ENCODE measurements at places on chromosomes 2 and 18.

DNA sequence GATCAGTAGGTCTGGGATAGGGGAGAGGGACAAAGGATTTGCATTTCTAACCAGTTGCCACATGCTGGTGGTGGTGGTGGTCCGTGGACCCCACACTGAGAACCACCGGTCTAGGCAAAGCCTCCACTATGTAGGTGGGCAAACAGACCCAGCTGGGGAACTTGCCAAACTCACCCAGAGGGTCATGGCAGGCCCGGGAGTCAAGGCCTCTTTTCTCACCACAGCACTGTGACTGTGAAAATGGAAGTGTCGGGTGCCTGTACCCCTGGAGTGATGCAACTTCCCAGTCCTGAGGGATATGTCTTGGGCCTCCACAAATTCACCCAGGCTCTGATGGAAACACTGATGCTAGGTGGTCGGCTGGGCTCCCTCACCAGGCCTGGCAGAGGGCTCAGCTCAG, 101.2 kb upstream of the SMAD2 start:
- DNase-seq: no peak

- no peak for DNase-seq
These were observed 232.6 kb upstream of the SKOR2 start for GRCh38 chr18:47484068-47484467.

DNA sequence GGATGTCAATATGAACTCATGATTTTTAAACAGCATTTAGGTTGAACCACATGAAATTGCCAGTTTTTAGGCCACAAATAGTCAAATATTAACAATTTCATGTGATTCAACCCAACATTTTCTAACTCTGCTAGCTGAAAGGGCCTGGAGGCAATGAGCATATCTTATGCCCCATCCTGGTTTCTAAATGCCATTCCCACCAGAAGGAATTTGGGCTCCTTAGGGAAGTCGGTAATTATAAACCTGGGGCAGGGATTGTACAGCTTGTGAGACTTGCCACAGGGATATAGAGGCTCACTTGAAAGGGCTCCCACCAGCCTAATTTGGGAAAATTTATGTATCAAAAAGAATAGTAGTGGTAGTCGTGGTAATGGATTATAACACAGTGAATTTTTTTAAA, 178.4 kb upstream of the ALPP start:
- no peak for DNase-seq

- DNase-seq: no peak
These were observed 9.2 kb upstream of the CNRIP1 start for GRCh38 chr2:68328901-68329300.

- no peak for DNase-seq
These were observed 26.5 kb downstream of the BCL2 start for GRCh38 chr18:63292831-63293683.

DNA sequence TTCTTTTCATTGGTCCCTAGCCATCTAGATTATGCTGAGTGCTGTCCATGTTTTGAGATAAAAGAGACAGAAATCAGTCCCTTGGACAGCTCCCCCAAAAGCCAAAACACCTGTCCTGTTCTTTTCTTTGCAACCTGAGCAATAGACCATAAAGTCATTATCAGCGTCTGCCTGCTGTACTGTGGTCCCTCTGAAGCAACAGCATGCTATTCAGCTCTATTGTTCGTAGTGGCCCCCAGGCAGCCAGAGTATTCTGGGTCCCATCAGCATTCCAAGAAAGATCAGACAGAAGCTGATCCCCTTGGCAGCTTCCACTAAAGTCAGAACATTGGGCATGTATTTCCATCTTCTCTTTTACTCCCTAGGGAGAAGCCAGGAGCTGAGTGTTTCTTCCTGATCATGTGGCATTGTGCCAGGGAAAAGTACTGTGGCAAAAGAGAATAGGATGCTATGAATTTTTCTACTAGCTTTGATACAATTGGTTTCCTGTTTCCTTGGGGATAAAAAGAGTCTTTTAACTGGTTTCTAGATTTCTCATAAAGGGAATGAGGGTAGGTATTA, 33.6 kb upstream of the ZSWIM2 start:
- no peak for DNase-seq

GRCh38 chr2:10846110-10846861, 33.7 kb upstream of the PDIA6 start:
- DNase-seq: no peak

- no peak for DNase-seq
These were observed 55.1 kb downstream of the TGFA start for GRCh38 chr2:70498528-70498927.

DNA sequence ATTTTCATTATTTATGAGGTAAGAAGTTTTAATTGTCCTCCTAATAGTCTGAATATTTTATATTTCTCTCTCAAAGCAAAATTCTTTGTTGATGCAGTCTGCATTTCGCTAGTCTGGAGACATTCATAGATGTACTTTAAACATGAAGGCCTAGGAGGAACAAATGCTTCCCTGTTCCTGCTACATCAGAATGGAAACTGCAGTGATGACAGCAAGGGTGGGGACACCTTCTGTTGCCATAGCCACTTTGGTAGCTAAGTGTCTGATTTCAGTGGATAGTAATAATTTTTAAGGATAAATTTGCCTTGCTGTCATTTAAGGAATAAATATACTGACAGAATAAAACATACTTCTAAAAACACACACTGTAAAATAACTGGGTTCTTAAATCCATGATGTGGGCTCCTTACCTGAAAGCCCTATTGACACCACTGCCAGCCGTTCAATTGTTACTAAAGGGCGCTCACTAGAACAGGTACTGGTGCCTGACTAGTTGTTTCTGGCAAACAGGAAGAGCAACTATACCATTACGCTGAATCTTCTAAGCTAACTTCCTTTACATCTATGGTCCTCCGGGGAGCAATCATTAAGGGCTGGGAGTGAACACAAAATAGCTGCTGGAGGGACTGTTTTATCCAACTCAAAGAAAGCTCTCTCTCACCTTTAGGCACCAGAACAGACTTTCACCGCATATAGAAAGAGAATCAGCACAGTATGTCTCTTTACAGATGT, 88.2 kb downstream of the TMEM131 start:
- DNase-seq: no peak

- no peak for DNase-seq
These were observed 173.8 kb upstream of the REV1 start for GRCh38 chr2:99663641-99664040.

- no peak for DNase-seq
These were observed 2.8 kb upstream of the GAD1 start for GRCh38 chr2:170813611-170814532.

DNA sequence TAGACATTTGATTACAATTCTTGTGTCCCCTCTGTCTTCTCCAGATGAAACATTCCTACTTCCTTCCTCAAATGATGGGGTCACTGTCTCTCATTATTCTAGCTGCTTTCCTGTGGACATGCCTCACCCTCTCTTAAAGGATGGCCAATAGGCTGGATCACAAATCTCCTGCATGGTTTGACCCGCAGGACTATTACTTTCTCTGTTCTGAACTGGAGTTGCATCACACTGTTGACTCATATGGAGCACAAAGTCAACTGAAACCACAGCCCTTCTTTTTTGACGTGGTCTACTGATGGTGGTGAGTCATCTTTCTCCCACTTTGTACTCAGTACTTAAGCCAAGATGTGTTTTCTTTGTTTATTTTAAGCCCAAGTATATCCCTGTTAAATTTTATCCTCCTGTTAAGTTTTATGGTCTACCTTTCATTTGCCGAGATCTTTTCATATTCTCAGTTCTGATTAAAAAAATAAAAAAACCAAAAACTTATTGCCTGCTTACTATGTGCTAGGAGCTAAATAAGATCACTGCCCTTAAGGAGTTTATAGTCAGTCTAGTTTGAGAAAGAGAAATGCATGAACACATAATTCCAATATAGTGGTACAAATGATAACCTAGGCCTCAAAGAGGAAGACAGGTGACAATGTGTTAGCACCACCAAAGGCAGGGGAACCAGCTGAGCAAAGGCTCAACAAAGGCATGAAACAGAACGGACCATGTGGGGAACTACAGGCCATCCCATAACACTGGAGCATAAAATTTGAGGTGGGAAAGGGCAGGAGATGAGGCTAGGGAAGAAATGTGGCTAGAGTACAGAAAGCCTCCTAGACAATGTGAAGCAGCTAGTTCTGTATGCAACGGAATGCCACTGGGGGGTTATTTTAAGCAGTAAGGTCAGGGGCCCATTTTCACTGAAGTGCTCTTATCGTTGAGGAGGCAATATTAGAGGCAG, 67.6 kb upstream of the ZFP36L2 start:
- DNase-seq: no peak

DNA sequence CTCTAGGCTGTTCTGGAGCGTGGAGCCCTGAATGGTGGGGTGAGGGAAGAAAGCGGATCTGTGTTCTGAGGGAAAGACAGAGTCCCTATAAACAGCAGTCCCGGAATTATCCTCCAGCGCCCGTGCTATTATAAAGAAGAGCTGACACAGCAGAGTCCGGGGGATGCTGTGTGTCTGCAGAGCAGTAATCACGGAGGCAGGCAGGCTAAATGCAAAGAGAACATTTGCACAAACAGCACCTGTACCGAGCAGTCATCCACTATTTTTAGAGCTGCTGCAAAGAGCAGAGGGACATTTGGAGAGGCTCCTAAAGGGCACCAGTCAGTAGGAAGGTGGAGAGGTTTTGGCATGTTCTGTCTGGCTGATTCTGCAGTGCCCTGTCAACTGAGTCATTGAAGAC, 293.8 kb upstream of the SLC14A2 start:
- DNase-seq: no peak

DNA sequence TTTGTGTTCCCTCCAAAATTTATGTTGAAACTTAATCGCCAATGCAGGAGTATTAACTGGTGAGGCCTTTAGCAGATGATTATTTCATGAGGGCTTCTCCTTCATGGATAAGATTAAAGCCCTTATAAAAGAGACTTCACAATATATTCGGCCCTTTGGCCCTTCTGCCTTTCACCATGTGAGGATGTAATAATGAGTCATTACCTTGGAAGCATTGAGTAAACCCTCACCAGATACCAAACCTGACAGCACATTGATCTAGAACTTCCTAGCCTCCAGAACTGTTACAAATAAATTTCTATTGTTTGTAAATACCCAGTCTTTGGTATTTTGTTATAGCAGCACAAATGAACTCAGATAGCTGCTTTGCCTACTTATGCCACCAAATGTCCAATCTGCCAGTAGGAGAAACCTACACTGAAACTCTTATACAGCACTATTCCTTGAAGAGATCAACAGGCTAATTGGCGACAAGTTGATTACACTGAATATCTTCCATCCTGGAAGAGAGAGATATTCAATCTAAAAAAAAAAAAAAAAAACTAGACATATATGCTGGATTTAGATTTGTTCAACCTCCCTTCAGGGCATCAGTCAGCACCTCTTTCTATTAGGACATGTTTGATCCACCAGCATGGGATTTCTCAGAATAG, 125.9 kb upstream of the COL5A2 start:
- DNase-seq: no peak

DNA sequence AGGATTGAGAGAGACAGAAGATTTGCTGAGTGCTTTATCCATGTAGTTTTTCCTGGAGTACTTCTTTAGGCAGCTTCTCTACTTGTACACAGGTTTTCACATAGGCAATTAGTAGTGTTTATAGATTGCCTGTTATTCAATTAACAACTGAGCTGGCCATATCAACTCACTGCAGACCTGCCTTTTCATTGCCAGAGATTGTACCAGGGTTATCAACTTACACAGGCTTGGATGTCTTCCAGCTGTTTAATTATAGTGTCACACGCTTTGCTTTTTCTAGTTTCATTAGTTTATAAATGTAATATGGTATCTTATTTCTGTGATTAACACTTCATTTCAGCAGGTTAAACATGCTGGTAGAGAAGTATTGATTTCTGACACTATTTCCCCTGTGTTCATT, 125.9 kb downstream of the GPD2 start:
- DNase-seq: no peak

DNA sequence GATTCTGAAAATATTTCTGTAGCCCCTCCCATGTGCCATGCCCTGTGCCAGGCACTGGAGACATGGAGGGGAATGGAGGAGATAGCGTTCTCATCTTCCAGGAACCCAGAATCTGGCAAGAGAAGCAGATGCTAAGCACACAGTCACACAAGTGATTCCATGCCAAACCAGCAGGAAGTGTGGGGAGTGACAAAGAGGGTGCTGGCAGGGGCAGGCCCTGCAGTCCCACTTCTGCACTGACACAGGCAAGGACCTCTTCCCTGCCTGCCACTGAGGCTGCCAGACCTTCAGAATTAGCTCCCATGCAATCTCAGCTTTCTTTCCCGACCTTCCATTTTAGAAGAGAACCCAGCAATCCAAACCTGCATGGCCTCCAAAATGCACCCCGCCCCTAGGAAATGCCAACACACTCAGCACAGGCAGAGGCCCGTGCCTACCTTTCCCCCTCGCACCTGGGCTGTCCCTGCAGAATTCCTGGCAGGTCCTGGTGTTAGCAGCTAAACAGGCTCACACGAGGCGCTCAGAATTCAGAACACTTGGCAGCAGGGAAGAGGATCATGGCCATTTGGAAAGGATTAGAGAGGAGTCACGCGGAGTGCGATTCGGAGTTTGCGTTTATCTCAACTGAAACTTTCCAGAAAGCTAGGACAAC, 155.3 kb downstream of the MSH2 start:
- DNase-seq: no peak

DNA sequence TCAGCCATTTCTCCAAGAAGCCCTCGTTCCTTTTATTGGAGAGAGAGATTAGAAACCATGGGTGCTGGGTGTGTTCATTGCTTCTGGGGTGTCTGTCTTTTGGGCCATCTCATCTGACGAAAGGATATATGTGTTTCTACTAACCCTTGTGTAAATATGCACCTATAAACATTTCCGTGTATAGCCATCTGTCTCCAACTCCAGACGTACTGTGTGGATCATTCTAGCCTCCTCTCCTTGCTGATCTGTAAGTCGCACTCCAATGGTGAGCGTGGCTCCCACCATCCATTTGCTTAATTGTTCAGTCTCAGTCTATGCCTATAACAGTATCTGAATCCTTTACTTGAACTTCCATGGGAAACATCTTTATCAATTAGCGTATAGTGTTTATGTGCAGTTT, 1.8 kb downstream of the RBFA start:
- DNase-seq: no peak

GRCh38 chr2:9030190-9030589, 26.7 kb upstream of the MBOAT2 start:
- DNase-seq: no peak

GRCh38 chr18:8944871-8945245, 157.6 kb upstream of the NDUFV2 start:
- DNase-seq: no peak

Measured in C1 segment of cervical spinal cord (tissue), 14 donors.